ENCODE measurements at places on chromosomes 11 and 22.

DNA sequence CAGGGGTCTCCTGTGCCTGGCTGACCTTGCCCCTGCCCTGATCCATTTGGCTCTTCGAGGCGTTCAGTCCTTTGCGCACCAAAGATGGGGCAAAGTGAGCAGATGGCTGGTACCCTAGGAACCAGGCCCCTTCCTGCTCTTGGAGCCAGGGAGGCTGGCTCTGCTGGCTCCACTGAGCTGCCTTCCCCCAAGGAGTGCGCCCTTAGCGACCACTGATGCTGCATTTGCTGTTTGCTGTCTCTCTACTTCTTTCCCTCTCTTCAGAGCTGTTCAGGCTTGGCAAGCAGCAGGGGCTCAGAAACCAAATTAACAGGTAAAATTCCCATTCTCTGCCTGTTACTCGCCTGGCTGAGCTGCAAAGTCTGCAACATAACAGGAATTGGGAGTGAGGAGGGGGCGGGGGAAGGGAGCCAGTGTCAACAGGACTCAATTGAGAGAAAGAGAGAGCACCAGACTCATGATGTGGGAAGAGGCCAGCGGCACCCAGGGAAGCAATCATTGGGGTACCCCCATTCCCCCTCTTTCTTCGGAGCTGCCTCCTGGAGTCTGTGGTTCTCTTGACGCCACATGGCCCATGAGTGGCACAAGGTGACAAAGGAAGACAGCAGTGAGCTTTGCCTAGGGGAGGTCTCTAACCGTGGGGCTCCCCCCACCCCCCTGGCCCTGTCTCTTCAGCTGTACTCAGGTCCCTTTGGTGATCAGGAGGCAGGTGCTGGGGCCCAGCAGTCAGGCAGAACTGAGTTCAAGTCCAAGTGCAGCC lies 102.3 kb downstream of the TP53I11 start:
- DNase-seq: peak; percentile 76

DNA sequence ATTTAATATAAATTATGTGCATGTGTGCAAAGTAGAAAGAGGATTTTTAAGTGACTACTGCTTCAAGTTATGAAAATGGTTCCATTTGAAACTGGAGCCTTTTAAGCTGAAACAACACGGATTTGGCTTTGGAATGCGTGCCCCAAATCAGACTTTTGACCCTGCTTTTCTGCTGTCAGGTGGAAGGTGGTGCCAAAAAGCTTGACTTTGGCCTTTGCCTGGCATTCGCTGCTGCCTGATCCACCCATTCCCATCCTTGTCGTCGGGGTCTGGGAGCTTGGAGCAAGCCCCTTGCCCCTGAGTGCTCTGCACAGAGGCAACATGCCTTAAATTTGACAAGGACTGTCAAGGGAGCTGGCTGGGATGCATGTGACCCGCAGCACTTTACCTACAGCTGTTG lies 335.3 kb upstream of the SYN3 start:
- no peak for DNase-seq

- no peak for DNase-seq
Measured at GRCh38 chr11:113906516-113906915, 1.9 kb downstream of the HTR3B start.

DNA sequence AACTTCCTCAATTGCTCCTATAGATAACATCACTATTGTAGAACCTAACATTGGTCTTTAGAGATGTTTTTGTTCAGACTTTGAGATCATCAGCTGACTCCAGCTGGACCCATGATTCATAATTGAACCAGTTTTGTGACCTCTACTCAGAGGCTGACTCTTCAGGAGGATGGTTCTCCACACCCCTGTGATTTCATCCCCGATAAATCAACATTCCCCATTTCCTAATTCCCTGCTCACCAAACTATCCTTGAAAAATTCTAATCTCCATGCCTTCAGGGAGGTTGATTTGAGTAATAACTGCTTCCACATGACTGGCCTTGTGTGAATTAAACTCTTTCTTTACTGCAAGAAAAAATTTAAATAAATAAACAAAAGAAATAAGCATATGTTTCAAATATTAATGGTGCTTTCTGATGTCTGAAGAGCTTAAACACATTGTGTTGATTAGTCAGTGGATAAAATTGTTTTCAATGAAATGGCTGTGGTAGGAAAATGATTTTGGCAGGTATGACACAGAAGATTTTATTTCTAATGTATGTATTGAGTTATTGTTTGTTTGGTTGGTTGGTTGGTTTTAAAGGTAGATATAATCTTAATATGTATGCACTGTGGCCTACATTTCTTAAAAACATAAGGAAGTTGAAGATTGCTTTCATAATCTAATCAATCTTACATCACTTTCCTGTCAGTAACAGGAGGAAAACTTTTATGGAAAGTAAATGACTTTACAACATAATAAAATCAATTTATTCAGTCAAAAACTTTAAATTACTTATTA lies 427.9 kb upstream of the CCDC179 start:
- DNase-seq: no peak

DNA sequence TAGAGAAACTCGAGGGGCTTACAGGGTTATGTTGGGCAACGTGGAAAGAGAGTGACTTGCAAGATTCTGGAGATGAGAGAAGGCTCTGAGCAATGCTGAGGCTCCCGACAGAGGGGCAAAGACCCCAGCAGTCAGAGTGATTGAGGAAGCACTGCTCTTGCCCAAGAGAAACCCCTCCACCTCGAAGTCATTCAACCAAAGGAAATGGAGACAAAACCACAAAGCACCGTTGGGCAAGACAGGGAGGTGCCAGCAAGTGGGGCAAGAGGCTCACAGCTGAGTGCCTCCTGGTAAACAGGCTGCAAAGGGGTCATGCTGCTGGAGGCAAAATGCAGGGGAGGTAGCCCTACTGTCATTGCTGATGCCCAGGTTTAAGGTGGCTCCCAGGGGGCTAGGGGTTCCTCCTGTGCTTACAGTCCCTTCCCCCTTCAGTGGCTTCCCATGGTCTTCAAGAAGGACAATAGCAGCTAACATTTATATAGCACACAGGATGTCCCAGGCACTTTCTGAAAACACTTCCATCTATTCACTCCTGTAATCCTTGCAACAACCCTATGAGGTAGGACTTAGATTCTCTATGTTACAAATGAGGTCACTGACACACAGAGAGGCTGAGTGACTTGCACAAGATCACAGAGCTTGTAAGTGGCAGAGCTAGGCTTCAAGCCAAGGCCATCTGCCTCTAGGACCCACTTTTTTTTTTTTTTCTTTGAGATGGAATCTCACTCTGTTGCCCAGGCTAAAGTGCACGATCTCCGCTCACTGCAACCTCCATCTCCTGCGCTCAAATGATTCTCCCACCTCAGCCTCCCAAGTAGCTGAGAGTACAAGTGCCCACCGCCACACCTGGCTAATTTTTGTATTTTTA lies 18.1 kb upstream of the MYH9 start:
- DNase-seq: peak; percentile 84
